Stimulated activated CD4-positive, alpha-beta T cell treated with anti-CD3 and anti-CD28 coated beads, TNF-alpha, amount 100 ng/mL, for 1 hour (primary cell): ENCODE measurements at places on chromosomes 5 and 9.

DNA sequence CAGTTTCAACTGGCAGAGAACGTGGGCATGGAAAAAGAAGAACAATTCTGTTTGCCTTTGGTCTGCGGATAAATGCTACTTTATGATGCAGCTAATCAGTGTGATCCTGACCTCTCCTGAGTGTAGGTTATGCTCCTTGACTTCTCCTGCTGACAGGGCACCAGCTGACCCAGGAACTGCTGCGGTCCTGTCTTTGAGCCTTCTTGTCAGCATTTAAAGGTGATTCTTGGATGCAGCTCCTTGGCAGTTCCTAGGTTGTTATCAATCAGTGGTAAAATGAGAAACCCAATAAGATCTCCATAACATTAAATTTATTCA, 150.3 kb upstream of the FGF10 start:
- no peak for DNase-seq

- DNase-seq = no peak
Observed at GRCh38 chr5:116827078-116827477, 252.5 kb upstream of the SEMA6A start.

DNA sequence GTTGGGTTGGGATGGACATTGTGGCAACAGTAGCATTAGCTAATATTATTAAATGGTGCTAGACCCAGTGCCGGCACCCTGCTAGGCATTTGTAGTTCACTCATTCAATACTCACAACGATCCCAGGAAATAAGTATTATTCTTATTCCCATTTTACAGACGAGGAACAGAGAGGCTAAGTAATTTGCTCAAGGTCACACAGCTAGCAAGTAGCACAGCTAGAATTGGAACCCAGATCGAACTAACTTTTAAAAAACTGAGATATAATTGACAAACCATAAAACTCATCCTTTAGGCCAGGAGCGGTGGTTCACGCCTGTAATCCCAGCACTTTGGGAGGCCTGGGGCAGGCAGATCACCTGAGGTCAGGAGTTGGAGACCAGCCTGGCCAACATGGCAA, 79.5 kb downstream of the SH3PXD2B start:
- DNase-seq = no peak

DNA sequence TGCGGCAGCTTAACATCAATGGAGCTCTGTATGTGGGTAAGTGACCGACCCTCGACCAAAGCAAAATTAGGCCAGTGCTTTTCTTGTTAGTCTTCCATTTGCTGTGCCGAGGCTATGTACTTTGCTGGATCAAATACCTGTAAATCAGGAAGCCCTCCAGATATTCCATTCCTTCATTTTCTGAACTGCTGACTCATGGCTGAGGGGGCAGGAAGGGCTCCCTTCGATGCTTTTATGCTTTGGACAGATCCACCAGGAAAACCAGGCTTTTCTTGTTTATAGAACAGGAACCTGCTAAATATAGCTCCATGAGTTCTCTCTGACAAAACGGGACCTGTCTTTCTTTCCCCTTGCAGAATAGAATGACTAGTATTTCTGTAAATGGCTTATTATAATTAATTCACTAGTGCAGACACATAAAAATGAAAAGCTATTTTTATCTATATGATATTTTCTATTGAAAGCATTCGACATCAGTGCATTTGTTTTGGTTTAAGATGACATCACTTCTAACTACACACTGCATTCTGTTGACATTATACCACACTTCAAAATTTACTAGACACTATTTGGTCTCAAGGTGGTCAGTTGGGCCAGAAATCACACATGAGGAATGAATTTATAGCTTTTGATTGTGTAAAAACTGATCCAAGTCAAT, 93.3 kb downstream of the LIFR start:
- DNase-seq = no peak

- DNase-seq = no peak
Observed at GRCh38 chr9:90926936-90927335, 125.3 kb downstream of the SYK start.

DNA sequence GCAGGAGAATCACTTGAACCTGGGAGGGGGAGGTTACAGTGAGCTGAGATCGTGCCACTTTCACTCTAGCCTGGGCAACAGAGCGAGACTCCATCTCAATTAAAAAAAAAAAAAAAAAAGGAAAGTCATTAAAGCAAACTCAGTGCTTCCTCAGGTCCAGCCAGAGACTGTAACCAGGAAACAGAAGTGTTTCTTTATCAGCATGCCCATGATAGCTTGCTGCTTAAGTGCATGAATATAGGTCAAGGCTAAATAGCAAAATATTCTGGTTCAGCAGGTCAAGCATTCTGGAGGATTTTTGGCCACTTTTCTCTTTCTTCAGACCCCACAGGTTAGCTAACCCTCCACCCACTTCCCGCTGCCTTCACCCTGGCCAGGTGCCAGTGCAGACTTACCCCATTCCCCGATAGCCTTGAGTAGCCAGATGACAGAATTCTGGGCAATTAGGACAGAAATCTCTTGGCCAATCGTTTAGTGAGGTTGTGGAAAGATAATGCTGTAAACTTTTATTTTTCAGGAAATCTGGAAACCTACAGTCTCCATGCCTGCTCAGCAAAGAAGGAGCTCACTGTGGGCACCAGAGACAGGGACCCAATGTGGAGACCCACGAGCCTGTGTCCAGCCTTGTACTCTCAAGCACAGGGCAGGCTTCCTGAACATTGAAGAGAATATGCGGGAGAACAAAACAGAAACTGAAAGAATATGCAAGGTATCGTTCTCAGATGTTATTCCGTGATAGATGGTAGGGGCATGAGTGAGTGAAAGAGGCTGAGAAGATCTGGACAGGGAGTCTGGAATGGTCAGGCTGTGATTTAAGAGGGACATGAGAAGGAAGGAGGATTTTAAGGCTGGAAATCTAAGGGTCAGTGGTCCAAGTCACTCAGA, 4.2 kb upstream of the UGT3A2 start:
- no peak for DNase-seq

DNA sequence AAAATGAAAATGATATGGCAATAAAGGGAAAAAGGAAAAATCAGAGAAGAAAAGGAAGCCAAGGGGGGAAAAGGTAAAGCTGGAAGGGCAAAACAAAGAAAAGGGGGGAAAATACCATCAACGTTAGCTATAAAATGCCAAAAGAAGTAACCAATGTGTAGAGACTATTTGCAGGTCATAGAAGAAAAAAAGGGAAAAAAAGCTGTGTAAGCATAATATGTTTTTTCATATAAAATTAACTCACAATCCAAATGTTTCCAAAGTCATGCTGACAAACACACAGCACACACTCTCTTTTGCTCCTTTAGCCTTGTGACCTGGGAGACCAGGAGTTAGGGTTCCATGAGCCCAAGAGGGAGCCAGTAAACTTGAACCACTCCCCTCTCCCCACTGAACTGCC, 18.2 kb downstream of the FBN2 start:
- DNase-seq = no peak

DNA sequence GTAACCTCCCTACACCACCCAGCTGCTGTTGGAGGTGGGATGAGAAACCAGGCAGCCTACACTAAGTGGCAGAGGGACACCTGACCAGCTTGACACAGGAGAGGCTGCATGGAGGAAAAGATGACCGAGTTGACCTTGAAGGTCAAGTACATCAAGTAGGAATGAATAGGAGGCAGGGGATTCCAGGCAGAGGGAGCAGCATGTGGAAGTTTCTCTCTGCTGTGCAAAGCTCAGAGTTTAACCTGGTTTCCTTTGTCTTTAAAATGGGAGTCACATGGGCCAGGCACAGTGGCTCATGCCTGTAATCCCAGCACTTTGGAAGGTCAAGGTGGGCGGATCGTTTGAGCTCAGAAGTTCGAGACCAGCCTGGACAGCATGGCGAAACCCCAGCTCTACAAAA, 32.6 kb downstream of the SPRY4 start:
- DNase-seq = no peak

GRCh38 chr5:118552146-118552545, 436.2 kb downstream of the DTWD2 start:
- DNase-seq = no peak

- DNase-seq = no peak
Observed at GRCh38 chr5:115532517-115532916, 12.1 kb downstream of the FEM1C start.

- no peak for DNase-seq
Observed at GRCh38 chr5:5141625-5142525, 1.7 kb downstream of the ADAMTS16 start.

- no peak for DNase-seq
Observed at GRCh38 chr9:115212832-115213231, 94.9 kb upstream of the TNC start.

- DNase-seq = no peak
Observed at GRCh38 chr5:1376981-1377380, 32.1 kb upstream of the CLPTM1L start.

- no peak for DNase-seq
Observed at GRCh38 chr5:73558950-73559349, 6.5 kb downstream of the ANKRA2 start.

GRCh38 chr9:5449521-5450358, 602 bp upstream of the CD274 start:
- DNase-seq = no peak

- no peak for DNase-seq
Observed at GRCh38 chr9:129344641-129345495, 166.8 kb upstream of the IER5L start.

GRCh38 chr5:82417776-82418607, 139.8 kb upstream of the RPS23 start:
- DNase-seq = no peak

- no peak for DNase-seq
Observed at GRCh38 chr5:135245521-135246499, 153.2 kb downstream of the MACROH2A1 start.

DNA sequence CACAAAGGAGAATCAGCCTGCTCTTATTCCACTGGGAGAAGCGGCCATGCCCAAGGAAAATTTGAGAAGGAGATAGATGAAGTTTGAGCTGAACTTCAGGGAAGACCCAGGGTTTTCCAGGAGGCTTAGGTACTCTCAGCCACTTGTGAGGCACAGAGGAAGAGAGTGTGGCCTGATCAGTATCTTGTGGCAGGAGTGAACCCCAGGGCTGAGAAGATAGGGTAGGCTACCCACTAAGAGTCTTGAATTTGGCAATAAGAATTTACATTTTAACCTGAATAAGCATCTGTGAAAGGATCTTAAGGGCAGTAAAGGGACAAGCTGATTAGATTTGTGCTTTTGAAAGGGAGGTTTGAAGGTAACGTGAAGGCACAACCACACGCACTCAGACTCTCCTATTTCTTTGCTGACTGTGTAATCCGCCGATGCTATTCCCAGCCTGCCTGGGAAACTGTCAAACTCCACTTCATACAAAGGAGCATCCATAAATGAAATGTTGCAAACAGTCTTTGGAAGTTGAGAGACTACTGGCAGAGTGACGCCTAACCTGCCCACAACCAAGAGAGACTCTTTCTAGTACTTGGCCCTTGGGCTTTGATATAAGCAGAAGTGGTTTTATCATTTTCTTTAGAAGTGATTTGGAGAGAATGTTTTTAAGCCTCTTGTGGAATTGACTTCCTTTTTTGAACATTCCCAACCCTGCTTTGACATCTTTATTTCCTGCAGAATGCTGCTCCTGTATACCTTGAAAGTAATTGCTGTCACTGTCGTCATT, 108.2 kb upstream of the VCAN start:
- DNase-seq = no peak

DNA sequence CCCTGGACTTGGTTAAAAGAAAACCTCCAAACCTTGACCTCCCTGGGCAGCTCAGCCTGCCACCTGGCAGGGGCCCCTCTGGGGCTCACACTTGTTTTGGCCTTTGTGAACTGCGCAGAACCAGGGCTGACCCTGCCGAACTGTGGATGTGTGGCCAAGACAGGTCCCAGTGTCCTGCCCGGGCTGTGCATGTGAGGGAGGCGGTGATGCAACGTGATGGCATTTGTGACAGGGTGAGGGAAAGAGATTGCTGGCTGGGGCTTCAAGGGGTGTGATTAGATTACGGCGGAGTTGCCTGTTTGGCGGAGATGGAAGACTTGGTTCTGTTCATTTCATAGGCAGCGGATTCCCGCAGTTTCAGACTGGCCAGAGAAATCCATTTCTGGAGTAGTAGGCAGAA, 30.4 kb upstream of the NKX2-5 start:
- no peak for DNase-seq

- peak; percentile 36 for DNase-seq
Observed at GRCh38 chr9:34992376-34992951, 2.9 kb downstream of the DNAJB5 start.

- no peak for DNase-seq
Observed at GRCh38 chr5:180080486-180081280, 9.1 kb upstream of the RNF130 start.

GRCh38 chr5:134524826-134525682, at the start of gene JADE2:
Gene JADE2 (plus strand): TSS chr5:134525670. CDS start chr5:134535858, 10,188 bp downstream.
- peak; percentile 65 for DNase-seq

GRCh38 chr5:77208507-77209163, 1.8 kb upstream of the PDE8B start:
- no peak for DNase-seq

DNA sequence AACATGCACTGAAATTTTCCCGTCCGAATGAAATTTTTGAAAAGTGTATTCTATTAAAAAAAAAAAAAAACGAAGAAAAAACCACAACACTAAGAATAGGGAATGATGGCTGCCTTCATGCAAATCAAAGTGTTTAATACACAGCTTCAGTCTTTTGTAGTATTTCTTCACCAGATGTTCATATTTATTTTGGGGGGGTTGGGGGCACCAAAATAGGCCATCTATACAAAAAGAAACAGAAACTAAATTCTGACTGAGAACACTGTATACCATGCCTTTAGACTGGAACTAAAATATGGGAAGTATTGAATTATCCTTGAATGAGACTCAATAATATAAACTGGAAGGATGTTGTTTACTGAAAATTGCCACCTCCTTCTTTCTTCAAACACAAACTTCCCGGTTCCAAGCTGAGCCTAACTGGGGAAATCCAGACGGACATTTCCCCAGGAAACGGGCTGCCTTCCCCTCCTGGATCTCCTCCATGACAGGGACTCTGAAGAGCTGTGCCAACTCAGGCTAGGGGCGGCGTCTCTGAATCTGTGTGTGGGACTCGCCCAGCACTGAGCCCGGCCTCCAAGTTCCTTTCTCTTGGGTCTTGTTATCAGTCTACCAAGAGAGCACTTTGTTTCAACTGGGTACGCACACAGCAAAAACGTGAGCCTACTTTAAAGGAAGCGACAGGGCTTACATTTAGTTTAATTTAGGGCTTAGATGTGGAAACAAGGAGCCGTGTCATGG, 511.3 kb upstream of the ADAMTS16 start:
- DNase-seq = no peak

DNA sequence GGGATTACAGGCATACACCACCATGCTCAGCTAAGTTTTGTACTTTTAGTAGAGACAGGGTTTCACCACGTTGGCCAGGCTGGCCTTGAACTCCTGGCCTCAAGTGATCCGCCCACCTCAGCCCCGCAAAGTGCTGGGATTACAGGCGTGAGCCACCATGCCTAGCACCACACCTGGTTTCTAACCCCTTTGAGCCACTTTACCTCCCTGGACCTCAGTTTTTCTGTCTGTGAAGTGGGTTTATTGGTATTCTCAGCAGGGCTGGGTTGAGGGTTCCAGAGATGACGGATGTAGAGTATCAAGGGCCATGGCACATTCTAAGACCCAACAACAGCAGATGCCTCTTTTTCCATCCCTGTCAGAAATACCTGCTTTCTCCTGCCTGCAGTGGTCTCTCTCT, 38.6 kb downstream of the AMBP start:
- DNase-seq = no peak

- DNase-seq = no peak
Observed at GRCh38 chr5:124663101-124663506, 83.3 kb downstream of the ZNF608 start.

GRCh38 chr5:128681096-128681495, 143.1 kb upstream of the FBN2 start:
- no peak for DNase-seq
